Activated gamma-delta T cell treated with Interleukin-2 at 50 U/mL for 16 hours (primary cell): ENCODE measurements at places on chromosomes 16 and 17.

DNA sequence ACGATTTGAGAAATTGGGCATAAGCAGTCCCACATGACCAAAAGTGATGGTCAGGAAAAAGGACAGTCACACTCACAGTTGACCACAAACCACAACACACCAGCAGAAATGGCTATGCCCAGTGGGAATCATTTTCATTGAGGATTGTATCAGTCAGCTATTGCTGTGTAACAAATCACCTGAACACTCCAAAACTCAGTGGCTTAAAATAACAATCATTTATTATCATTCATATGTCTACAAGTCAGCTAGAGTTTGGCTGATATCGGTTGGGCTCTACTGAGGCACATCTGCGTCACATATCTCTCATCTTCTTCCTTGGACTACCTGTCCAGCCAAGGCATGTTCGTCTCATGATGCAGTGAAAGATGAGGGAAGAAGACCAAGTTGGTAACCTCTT lies 93.3 kb downstream of the CMC2 start:
- DNase-seq, result no peak

DNA sequence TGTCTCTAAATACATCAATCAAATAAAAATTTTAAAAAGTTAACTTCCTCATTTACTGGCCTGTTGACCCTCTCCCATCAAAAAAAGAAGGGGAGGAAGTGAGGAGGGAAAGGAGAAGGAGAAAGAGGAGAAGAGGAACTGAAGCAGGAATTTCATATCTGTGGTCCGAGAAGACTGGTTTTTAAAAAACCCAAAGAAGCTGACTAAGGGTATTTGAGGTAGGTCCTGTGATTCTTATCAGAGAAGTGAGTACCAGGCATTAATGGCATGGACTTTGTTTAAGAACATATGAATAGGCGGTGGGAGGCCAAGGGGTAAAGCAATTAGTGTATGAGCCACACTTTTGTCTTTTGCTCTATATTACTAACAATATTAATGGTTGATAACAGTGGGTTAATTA lies 2.0 kb downstream of the SLC46A1 start:
- DNase-seq, result no peak

DNA sequence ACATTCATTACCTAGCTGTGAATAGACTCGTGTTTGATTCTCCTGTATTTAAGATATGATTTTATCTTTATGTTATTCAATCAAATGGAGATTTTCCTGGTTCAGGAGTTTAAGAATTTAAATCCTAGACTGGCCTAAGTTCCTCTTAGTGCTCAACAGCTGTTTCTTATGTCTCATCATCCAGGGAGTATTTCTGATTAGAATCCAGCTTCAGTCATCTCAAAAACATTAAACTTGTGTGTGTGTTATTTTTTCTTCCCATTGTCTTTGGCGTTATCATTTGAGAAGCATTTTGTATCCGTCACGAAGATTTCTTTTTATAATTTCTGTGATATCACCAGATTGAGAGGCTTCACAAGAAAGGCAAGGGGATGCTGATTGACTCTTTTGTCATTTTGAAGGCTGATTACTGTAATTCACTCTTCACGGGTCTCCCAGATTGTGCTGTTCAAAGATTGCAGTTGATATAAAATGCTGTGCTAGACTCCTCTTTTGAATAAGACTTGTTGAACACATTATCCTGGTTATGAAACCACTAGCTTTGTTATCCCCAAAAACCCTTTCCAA lies 204.8 kb downstream of the CDH8 start:
- no peak for DNase-seq

- DNase-seq, result no peak
These were observed 48.6 kb downstream of the PRKCA start for GRCh38 chr17:66351033-66351432.

- DNase-seq, result no peak
These were observed 74.1 kb downstream of the TMEM132E start for GRCh38 chr17:34653511-34653910.

DNA sequence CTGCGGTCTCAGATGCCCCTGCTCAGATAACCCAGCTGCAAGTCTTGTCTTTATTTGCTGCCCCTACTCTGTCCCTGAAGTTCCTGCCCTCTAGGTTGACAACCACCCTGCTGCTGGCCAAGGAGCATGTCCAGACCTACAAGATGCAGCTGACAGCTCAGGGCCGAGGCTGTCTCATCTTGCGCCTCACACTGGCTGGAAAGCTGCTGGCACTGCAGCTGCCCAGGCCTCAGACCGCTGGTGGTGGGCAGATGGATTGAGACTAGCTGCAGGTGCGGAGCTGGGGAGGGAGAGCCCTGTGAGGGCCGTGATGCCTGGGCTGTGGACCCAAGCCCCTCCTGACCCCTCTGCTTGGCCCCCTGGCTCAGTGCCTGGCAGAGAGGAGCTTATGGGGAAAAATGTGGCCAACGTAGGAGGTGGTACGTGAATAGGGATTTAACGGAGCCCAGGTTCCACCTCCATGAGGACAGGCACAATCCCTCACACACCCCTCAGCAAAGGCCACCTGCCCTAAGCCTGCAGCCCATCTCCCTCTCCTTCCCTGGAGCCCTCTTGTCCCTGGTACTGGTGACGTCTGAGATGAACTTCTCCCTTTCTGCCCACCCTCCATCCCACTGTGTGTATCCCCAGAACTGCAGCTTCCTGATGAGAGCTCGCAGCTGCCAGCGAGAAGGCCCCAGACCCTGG lies 8.3 kb upstream of the GALK1 start:
- no peak for DNase-seq

DNA sequence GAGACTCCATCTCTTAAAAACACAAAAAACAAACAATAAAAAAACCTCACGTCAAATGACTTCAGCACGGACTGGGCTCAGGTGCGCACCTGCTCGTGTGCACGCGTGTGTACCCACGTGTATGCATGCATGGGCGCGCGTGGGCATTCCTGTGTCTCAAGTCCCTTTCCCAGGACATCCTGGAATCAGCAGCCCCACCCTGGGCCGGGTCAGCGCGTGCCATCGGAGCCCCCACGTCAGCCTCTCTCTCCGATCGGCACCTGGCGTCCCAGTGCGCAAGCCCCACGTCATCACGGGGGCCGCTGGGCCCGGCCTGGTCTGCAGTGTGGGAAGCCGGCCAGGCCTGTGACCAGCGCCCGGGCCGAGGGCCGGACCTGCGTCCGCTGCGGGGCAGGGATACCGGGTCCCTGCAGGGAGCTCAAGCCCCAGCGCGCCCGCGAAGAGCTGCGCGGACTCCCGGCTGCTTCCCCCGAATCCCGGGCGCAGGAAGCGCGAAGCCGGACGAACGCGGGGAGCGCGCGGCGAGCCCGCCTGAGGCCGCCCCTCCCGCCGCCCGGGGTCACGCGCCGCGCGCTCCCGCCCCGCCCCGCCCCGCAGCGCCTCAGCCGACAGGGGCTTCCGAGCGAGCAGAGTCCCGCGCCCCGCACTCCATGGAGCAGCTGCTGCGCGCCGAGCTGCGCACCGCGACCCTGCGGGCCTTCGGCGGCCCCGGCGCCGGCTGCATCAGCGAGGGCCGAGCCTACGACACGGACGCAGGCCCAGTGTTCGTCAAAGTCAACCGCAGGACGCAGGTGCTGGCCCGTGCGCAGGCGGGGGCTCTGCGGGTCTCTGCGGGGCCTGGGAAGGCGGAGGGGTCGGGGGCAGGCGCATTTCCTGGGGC lies at the start of gene FN3K:
Gene FN3K, plus strand, starts transcription at position 629 of the 880 bp plus-strand sequence. Its CDS starts 22 bp downstream, at position 651.
- no peak for DNase-seq

GRCh38 chr16:49461517-49461951 lies 87.9 kb downstream of the C16orf78 start:
- DNase-seq, result no peak

DNA sequence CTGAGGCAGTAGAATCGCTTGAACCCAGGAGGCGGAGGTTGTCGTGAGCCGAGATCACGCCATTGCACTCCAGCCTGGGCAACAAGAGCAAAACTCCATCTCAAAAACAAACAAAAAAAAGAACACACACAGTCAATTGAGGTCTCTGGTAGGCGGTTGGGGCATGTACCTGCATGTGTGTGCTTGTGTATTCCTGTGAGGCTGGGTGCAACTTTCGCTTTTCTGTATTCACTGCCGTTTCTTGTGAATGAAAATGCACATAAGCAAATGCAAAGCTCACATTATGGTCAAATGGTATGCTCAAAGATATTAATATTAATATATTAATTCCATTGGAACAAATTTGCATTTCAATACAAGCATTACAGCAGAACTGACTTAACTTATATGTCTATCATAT lies 20.9 kb downstream of the HS3ST3A1 start:
- DNase-seq, result no peak
